ENCODE measurements at places on chromosomes 16 and 17.

- no peak for DNase-seq
Measured at GRCh38 chr17:2283302-2283701, 20.3 kb downstream of the SMG6 start.

- no peak for DNase-seq
Measured at GRCh38 chr16:12260647-12261262, 284.2 kb downstream of the SNX29 start.

- peak; percentile 28 for DNase-seq
Measured at GRCh38 chr16:52251495-52251894, 295.4 kb downstream of the TOX3 start.

- DNase-seq, result no peak
Measured at GRCh38 chr17:55158439-55158838, 106.3 kb upstream of the HLF start.

DNA sequence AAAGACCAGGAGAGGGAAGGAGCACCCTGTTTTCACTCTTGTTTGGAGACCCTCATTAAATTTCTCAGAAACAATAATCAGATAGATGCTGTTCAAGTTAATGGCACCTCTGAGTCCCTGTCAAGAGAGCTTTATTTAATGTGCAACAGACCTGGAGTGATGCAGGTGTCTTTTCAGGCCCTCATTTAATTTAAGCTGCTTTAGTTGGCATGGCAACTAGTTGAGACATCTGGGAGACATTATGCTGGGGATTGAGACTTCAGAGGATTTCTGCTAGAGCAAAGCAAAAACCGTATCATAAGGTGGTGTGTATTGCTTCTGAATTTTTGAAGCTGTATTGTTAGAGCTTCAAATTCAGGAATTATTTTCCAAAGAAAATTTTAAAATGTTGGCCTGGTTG is 108.5 kb downstream of the NLK start:
- DNase-seq, result peak; percentile 3

DNA sequence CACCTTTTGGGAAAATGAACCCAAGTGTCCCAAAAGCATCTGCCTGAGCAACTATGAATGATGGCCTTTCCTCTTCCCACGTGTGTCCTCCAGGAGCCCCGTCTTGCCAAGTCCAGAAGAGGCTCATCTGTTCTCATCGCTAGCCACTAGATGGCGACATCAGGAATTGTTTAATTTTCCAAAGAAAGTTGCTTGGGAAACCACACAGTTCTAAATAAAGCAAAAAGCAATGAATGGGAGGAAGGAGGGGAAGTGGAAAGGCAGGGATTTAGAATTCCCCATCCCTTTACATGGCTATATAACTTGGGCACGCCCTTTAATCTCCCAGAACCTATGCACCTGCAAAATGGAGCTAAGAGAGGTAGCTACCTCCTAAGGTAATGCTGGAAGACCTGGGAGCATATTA is 9.0 kb upstream of the CDH5 start:
- peak; percentile 63 for DNase-seq

GRCh38 chr17:27246537-27246936 is 47.4 kb upstream of the WSB1 start:
- DNase-seq, result no peak

- no peak for DNase-seq
Measured at GRCh38 chr17:14341866-14342265, 41.0 kb downstream of the HS3ST3B1 start.

GRCh38 chr17:32335687-32336086 is 6.3 kb downstream of the C17orf75 start:
- no peak for DNase-seq

GRCh38 chr16:87278191-87279093 is 38.8 kb downstream of the C16orf95 start:
- peak; percentile 5 for DNase-seq

GRCh38 chr16:8588682-8589056 is 1.6 kb downstream of the TMEM114 start:
- DNase-seq, result no peak

GRCh38 chr16:19338335-19338734 is 52.8 kb downstream of the CLEC19A start:
- no peak for DNase-seq

DNA sequence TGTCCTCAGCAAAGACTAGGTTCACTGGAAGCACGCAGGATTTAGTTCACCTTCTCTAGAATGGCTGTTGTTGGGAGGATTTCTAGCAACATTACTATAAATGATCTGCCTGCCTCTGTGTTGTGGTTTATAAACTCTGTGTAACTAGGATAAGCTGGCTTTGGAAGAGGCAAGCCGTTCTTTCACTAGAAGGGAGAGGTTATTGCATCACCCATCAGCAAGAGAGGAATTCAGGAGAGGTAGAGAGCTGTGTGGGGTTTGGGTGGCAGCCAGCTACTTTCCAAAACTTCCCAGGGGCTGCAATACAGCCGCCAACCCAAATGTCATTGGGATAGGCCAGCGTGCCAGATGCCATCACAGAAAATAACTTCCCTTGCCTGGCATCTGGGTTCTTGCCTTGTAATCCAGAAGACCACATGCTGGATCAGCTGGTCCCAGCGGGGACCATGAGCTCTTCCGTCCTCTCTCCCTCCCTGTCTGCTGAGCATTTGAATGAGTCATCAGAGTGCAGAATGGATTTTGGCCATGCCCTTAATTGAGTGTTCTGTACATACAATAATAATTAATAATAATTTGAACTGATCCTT is 95.7 kb upstream of the RBFOX1 start:
- DNase-seq, result no peak

DNA sequence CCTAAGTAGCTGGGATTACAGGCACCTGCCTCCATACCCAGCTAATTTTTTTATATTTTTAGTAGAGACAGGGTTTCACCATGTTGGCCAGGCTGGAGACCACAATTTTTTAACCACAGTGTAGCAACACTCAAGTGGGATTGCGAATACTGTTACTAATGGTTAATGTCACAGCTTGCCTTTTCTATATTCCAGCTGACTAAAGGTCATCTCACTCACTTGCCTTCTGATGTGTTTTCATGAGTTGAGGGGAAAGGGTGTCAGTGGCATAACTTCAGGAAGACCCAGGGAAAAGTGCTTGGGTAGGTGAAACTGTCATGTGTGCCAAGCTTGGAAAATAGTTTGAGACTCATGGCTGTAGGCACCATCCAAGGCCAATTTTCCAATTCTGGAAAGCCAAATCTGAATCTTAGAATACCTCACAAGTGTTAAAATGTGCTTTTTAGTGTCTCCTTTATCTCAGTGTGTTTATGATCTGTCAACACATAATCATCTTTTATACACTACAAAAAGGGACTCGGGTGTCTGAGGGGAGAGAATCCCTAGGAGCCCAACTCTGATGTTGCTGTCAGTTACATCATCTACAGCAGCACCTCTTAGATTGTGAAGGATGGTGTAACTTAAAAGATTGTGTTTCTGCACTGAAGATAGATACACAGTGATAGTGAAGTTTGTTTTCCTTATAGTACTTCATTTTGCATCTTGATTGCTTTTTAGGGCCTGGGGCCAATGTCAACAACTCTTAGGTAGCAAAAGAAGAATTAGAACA is 27.1 kb downstream of the OGFOD1 start:
- DNase-seq, result no peak

- no peak for DNase-seq
Measured at GRCh38 chr16:10097271-10097670, 85.0 kb downstream of the GRIN2A start.

DNA sequence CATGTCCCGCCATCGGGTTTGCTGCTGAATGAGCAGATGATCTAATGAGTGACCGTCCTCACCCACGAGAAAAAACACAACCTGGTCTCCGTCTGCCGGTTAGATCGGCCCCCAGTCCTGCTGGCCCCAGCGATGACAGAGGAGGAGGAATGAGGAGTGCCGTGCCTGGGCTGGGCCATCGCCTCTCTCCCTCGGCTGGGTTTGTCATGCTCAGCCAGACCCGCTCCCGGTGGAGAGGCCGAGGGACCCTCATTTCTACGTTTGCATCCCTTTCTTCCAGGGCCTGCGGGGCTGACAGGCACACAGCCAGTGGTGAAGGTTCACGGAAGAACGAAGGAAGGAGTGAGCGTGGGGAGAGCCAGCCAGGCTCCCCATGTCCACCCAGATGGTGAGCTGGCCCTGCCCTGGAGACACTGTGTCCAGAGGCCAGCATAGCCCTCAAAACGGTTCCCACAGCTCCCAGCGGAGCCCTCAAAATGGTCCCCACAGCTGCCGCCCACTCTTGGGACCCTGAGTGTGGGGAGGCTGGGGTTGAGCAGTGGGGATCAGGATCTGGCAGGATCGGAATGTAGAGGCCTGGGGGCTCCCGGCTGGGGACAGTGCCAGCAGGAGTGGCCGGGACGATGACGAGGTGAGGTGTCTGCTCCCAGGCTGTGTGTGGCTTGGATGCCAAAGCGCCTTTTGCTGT is 23.9 kb downstream of the CBFA2T3 start:
- no peak for DNase-seq

DNA sequence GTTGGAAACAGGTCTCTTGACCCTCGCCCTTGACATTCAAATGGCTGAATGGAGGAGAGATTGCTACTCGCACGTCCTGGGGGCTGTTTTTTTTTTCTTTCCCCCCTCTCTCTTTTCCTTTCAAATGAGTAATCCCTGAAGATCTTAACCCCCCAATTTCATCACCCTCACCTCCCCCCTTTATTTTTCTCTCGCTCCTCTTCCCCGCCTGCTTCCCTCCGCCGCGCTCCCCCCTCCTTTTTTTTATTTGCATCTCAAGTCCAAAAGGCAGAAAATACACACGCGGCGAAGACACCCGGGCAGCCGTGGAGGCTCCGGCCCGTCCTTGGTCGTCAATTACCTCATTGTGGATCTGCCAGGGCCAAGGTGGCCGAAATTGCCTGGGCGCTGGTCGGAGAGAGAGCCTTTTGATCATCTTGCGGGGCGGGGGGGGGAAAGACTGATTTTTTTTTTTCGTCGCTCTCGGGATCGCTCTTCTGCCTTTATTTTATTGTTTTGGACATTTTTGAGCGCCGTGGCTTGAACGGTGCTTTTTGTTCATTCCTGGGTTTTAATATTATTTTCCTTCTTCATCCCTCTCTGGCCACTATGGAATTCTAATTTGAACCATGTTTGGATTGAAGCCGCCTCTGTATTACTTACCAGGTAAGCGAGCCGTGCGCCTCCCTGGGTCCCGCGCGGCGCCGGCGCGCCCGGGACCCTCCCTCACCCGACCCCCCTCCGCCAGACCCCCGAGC is 57.2 kb upstream of the GSE1 start:
- no peak for DNase-seq

DNA sequence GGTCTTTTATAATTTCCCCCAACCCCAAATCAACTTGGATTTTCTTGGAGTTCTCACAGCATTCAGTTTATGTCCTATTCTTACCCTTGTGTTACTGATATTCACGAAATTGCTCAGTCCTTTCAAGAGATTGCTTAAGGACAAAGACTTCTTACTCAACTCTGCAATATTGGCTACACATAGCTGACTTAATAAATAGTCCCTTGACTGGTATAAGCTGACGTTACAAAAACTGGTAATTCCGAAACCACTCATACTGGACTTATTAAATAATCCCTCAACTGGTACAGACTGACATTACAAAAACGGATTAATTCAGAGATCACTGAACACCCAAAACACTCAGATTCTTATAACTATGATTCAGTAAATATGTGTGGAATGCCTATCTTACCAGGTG is 860 bp downstream of the TIGD7 start:
- DNase-seq, result no peak

DNA sequence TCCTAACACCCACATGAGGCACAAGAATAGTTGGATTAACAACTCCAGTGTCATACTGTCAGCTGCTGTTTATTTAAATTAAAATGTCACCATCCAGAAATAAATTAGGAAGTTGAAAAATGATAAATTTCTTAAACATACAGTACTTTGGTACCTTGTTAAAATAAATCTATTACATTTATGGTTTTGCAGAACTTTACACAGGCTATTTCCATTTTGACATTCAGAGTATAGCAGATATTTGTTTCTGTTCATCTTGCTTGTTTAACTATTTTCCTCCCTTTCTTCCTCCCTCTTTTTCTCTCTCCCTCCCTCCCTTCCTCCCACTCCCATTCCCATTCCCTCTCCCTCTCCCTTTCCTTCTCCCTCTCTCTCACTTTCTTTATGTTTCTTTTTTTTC is 310.1 kb downstream of the CDH8 start:
- no peak for DNase-seq

DNA sequence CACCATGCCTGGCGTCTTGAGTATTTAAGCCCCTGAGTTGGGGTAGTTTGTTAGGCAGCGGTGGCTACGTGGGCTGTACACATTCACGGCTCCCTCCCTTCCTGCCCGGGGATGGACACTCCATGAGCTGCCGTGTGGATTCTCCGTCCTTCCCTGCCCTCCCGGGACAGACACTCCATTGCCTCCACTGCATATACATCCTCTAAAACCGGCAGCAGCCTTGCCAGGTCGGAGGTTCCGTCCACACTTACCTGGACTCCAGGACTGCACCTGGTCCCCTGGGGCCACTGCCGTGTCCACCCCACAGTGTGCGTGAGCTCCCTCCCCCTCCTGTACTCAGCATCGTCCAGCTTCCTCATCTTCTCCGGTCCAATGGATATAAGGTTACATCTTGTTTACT is 3.5 kb upstream of the SPATA2L start:
- DNase-seq, result no peak

GRCh38 chr17:76781056-76781982 is 43.4 kb downstream of the MFSD11 start:
- no peak for DNase-seq

DNA sequence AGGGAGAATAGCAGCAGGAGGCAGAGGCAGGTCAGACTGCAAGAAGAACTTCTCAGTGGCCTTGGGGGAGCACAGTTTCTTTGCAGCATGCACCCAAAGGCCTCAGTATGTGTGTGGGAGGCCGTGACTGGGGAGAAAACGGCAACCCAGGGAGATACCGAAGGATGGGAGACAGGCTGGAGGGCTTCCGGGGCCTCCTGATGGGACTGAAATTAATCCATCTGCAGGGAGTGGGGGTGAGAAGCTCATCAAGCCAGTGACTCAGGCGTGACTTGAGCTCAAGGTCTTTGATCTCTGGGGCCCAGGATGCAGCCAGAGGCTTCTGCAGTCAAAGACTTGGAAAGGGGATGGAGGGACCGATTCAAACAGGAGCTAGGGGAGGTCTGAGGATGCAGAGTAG is 5.1 kb upstream of the C17orf113 start:
- DNase-seq, result no peak

DNA sequence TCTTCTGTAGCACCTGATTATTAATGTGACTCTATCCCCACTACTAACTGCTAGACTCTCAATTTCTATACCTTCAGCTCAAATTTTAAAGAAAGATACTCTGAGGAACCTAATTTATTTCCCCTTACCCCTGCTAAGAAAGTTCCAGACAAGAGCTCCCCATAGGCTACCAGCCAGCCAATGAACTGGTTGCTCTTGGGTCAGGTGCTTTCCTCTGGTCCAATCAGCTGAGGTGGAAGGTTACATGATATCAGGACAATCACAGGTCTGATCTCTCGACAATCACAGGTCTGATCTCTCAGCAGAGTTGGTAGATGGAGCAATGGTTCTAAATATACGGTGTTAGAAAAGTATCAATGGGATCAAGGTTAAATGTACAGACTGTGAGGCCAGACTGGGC is 86.8 kb downstream of the AXIN2 start:
- no peak for DNase-seq

- DNase-seq, result no peak
Measured at GRCh38 chr17:59328601-59329000, 2.9 kb upstream of the YPEL2 start.

GRCh38 chr16:78538919-78539318 is 439.5 kb downstream of the WWOX start:
- DNase-seq, result no peak

- DNase-seq, result no peak
Measured at GRCh38 chr16:78597809-78598570, 498.5 kb downstream of the WWOX start.

GRCh38 chr17:78340183-78340955 is 19.5 kb downstream of the SOCS3 start:
- DNase-seq, result no peak
